ENCODE measurements at places on chromosomes 6 and 20.

- no peak for DNase-seq
Observed at GRCh38 chr6:158230967-158231550, 62.9 kb downstream of the GTF2H5 start.

- DNase-seq, result no peak
Observed at GRCh38 chr6:17596085-17596484, 4.0 kb upstream of the FAM8A1 start.

GRCh38 chr20:58447511-58448391, 58.7 kb downstream of the VAPB start:
- no peak for DNase-seq

GRCh38 chr6:36064770-36065396, 37.3 kb downstream of the MAPK14 start:
- no peak for DNase-seq

DNA sequence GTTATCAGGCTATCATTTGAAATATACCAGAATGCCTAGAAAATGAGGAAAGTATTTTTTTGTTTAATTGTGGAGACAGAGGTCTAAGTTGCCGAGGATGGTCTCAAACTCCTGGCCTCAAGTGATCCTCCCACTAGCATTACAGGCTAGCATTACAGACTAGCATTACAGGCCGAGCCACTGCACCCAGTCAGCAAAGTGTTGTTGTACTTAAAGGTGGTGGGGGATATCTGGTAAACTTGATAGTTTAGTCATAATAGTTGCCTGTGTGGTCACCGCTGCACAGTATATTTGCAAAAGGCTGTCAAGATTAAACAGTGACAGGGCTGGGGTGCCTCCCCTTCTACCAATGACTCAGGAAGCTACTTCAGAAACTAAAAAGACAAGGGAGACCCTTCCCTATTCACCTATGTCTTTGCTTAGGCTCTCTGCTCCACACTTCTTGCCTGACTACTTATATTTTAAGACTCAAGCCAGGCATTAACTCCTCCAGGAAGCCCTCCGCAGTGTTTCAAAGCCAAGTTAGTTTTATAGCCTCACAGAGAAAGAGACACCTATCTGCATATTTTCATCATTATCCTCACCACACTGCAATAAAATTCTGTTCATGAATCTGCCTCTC, 3.1 kb upstream of the AKIRIN2 start:
- DNase-seq, result no peak

DNA sequence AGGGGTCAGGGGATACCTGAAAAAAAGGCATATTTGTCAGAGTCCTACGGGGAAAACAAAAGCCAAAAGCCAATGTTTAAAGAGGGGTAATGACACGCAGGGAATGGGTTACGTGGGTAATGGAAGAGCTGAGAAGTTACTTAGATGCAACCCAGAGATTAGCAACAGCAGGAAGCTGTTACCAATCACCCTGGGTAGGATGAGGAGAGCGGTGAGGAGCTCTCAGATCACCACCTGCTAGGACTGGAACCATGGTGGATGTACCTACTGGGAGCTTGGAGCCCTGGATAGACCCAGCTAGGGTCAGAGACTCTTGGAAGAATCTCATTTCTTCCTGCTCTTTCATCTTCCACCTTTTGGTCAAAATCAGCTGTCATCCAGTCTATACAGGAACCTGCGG, 51.2 kb upstream of the RNF24 start:
- no peak for DNase-seq
